Spleen (tissue), 13 donors: ENCODE measurements at places on chromosomes 13 and 19.

DNA sequence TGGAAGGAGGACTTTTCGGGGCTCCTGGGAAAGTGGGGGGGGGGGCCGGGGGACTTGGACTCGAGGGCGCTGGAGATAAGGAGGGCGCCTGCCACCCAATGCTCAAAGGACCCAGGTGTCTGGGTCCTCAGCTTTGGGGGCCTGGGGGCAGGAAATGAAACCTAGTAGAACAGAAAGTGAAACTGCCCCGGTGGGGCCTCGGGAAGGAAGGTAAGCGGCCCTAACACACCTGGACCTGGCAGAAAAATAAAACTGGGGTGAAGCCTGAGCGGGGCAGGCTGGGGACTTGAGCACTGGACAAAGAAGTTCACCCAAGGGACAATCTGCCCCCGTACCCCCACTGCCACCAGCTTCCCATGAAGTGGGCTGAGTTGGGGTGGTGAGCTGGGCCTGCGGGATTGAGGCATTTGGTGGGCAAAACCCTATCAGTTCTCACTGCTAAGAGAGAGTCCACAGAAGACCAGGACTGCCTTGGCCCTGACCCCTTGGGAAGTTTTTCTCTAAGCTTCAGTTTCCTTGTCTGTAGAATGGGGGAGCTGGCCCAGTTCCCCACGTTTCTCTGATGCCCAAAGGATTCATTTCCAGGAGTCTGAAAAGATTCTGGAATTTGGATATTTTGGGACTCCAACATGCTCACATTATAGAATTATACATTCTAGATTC lies 2.3 kb downstream of the PRKD2 start:
- DNase-seq: no peak

DNA sequence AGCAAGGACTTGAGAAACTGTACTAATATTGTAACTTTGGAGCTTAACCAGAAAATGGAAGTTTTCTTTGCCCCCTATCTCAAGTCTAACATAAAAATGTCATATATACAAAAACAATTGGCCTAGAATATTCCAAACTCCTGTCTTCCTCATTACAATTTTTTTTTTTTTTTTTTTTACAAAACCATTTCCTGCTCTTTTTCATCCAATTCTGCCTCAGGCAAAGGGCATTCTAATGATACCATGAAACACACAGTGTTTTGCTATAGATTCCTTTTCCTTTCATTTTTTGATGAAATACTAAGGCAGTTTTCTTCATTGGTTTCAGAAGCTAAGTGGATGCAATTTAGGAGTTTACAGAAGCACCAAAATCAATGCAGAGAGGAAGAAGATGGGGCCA lies 119.7 kb downstream of the LHFPL6 start:
- no peak for DNase-seq

DNA sequence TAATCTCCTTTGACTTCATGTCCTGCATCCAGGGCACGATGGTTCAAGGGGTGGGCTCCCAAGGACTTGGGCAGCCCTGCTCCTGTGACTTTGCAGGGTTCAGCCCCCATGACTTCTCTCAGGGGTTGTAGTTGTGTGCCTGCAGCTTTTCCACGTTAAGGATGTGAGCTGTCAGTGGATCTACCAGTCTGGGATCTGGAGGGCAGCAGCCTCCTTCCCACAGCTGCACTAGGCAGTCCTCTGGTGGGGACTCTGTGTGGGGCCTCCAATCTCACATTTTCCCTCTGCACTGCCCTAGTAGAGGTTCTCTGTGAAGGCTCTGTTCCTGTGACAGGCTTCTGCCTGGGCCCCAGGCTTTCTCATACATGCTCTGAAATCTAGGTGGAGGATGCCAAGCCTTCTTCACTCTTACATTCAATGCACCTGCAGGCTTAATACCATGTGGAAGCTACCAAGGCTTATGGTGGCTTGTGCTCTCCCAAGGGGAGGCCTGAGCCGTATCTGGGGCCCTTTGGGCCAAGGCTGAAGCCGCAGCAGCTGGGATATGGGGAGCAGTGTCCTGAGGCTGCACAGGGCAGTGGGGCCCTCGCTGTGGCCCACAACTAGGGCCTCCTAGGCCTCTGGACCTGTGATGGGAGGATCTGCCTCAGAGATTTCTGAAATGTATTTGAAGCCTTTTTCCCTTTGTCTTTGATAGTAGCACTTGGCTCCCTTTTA lies 39.3 kb upstream of the ERICH6B start:
- no peak for DNase-seq

DNA sequence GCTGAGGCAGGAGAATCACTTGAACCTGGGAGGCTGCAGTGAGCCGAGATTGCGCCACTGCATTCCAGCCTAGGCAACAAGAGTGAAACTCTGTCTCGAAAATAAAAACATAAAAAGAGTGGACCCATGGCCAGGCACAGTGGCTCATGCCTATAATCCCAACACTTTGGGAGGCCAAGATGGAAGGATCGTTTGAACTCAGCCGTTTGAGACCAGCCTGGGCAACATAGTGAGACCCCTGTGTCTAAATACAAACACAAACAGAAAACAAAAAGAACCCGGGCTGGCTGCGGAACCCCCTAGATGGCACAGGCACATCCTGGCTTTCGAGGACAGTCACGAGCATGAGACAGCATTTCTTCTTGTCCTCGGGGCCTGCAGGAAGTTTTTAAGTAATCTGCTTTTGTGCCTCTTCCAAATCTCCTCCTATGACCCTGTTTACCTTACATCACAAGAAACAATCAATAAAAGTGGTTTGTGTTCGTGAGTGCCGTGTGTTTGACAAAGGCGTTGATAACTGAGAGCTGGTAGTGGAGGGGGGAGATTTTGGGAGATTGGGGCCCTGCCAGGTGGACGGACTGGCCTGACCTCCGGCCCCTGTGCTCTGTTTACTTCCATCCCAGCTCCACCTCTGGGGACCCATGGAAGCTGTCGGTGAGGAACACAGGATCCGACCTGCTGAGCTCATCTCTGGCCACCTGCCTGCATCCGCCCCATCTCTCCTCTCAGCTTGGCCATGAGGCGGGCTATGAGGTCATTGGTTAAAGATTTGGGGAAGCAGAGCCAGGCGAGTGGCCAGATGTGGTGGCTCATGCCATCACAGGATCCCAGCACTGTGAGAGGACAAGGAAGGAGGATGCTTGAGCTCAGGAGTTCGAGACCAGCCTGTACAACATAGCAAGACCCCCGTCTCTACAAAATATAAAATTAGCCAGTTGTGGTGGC lies 5.9 kb upstream of the GDF15 start:
- DNase-seq: peak; percentile 82

DNA sequence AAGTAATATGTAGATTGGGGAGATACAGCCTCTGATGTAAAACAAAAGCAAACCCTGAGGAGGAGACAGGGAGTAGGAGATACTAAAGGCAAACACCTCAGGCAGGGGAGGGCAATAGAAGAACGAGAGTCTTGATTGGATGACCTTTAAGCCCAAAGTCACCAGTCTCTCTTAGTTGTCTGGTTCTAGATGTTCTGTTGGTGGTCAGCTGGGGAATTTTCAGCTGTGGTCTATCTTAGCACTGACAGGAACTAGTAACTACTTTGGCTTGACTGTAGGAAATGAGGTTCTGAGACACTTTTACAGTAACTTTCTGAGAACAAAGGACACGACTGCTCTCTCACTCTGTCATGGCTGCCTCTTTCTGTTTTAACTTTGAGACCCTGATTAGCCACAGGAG lies 290.7 kb upstream of the MIR17HG start:
- DNase-seq: no peak

- no peak for DNase-seq
These were observed 72.9 kb upstream of the IRS2 start for GRCh38 chr13:109859216-109859835.

DNA sequence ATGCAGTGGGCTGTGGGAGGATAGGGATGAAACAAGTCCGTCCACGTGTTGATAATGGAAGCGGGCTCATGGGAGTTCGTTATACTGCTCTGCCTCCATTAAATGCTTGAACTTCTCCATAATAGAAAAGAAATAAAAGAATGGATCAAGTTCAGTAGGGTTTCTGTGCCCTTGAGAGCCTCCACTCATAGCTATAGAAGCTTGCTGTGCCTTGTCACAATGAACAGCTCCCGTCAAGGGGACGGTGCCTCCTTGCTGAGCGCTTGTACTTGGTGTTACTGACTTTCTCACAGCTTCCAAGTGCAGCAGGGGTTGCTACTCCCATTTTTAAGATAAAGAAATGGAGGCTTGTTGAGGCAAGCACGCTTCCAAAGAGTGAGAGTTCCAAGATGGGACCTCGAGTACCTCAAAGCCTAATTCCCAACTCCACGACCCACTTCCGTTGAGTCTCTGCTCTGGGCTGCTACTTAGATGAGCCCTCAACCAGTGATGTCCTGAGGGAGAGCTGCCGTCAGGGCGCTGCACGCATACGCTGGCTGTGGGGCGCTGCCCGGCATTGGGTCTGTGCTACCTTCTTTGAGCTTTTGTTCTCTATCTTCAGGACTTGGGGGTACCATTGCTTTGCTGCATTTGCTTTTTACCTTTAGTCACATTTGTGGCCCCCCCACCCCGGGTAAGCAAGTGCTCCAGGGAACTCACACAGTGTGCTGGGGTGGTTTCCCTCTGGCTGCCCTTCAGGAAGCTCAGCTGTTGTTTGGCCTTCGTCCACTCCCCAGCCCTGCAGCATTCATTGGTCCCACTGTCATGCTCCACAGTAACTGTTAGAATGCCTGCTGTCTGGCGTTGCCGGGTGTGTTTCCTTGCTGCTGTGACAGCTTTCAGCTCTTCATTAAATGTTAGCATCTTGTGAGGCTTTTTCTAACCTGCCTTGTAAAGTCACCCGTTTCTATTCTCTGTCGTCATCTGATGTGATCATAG lies 9.5 kb downstream of the SNRNP70 start:
- no peak for DNase-seq

DNA sequence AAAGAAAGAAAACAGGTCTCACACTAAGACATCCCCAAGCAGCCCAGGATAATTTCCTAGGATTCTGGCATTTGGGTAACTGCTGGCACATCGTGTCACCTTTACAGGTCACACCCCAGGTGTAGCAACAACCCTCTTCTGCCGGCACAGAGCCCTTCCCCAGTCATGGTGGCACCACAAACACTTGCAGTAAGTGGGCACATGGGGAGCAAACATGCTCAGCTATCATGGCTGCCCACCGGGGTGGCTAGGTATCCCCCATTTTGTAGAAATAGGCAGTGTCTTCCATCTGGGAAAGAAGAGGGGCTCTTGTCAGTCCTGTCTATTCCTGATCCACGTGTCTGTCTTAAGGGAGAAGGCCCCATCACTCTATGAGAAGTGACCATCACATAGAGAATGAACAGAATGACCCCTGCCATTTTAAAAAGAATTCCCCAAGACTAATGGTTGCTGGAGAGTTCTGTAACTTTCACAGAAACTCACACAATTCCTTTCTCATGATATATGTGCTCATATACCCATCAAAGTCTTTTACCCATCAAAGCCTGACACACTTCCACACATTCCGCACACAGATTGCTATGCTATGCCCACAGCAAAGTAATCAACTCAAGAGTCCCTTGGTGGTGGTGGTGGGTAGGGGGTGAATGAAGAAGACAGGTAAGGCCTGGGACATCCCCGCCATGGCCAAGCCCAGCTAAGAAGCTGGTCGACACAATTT lies 33.3 kb downstream of the BRD4 start:
- DNase-seq: peak; percentile 30
